ENCODE measurements at places on chromosomes 3 and 15. TPM values are rescaled to one million over a fixed set of nuclear protein-coding genes. Genes with fewer than 3 reads are reported as not detected.

DNA sequence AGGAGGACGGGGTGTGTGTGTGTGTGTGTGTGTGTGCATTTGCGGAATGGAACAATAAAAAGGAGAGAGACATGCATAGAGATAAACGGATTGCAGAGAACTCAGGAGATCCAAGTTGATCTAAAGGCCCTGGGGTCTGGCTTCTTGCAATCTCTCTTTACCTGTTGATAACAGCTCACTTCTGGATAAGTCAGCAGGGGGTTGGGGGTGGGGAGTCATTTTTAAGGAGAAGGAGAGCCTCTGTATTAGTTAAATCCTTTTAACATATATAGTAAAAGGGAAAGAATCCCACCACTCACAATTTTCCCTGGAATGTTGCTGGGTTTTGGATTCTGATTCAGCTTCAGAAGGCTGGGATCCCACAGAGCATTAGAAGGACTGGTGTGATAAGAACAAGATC lies 87.5 kb upstream of the MITF start:
- no peak for ATAC-seq

DNA sequence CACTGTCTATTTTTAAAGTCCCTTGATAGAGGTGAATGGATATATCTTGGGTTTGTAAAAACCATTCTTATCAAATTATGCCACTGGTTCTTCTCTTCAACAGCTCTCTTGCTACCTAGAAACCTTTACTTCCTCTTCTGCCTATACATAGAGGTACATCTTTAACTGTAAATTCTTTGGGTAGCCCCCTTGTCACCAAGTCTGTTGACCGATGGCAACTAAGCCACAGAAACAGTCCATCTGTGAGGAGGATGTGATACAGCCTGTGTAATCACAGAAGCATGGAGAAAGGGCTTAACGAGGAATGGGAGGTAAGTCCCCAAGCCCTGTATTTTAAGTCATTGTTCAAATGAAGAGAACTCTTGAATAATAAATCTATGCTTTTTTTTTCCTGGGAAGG lies 246.5 kb upstream of the MDFIC2 start:
- no peak for ATAC-seq

GRCh38 chr15:41160639-41161315 lies 44.7 kb upstream of the INO80 start:
- no peak for ATAC-seq

DNA sequence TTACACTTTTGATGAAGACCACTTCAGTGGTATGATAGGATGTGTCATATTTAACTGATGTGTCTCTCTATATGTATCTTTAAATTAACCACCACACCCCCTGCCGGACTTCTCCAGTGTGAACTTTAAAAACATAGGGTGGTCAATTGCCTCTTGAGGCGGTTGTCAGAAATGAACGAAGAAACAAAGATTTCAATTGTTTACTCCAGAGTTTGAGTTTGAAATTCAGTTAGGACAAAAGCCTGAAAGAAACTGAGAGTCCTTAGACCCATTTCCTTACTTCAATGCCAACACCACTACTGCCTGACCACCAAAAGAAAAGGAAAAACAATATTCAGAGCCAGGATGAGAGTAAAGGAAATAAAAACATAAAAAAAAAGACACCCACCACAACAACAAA lies 40.2 kb downstream of the VGLL3 start:
- ATAC-seq, result no peak

- ATAC-seq, result no peak
Measured at GRCh38 chr15:62802612-62803011, 239.9 kb upstream of the TPM1 start.

DNA sequence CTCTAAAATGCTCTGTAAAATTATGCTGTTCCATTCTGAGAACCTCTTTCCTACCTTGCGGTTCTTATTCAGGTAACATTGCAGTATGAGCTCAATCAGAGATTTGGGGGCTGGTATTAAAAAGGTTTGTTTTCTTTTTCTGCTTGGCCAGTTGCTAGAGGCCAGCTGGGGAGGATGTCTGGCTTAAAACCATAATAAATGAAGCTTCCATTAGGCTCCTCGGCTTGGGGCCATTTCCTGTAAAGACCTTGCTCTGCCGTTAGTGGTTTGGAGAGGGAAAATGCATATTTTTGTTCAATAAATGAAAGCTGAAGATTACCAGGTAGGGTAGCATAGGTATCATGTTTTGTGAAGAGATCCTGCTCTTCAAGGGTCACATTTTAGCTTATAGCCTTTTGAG lies 55.2 kb downstream of the MCTP2 start:
- no peak for ATAC-seq

DNA sequence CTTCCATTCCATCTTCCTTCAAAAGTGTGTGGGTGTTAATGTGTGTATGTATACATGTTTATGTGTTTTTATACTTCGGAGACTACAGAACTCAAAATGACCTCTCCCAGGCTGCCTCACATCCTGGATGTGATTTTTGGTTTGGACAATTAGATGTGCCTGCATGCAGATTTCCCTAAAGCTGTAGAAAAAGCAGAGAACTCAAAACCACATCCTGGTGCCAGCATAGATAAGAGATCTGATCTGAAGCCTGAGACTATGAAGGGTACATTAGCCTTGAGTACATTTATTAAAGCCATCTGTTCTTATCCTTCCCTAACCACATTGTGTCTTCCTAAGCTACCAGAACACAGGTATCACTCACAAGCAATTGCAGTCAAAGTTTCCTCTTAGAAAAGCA lies 319.4 kb upstream of the RASGRP1 start:
- ATAC-seq, result no peak

GRCh38 chr3:32147933-32148332 lies 41.5 kb downstream of the GPD1L start:
- ATAC-seq, result no peak

GRCh38 chr3:120144267-120144666 lies 50.0 kb upstream of the GSK3B start:
- ATAC-seq, result no peak

DNA sequence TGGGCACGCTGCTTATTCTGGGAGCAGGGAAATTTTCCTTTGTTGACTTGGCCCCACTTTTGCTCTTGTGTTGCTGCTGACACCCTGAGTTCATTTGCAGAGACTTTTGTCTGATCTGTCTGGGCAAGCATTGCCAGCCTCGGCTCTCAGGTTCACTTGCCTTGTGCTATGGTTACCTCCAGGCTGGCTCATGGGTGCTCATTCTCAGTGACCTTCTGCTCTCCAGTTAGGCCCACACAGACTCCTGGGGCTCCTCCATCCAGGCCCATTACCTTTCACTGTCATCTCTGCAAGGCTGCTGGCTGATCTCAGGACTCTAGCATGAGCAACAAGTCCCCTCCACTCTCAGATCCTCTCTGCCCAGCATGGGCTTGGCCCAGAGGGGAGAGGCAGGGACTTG lies 108.3 kb downstream of the IL20RB start:
- no peak for ATAC-seq

The P3H2 gene
- total RNA-seq, result 10.6 TPM

The MELTF gene
- total RNA-seq, result 10.6 TPM

The CCDC9B gene
- total RNA-seq, result 91.7 TPM

The CELF6 gene
- 3.7 TPM for total RNA-seq
